ENCODE measurements at places on chromosomes 7 and 10. TPM values are rescaled to one million over a fixed set of nuclear protein-coding genes. Genes with fewer than 3 reads are reported as not detected.

The SPRN gene
- under 0.01 TPM for total RNA-seq

The POU6F2 gene
- total RNA-seq: not detected

The ZNF503 gene
- total RNA-seq: 1.2 TPM

The ZNF518A gene
- 18.4 TPM for total RNA-seq

The HOXA6 gene
- 8.6 TPM for total RNA-seq

The PDGFA gene
- 100 TPM for total RNA-seq

The EXOSC1 gene
- total RNA-seq: 35.7 TPM

The RAB19 gene
- not detected for total RNA-seq

The CPA1 gene
- total RNA-seq: not detected

The TLX1 gene
- not detected for total RNA-seq

The MCMBP gene
- 76.4 TPM for total RNA-seq

The CRHR2 gene
- total RNA-seq: not detected

The CFAP46 gene
- 0.85 TPM for total RNA-seq

The PRLHR gene
- total RNA-seq: not detected

The UTF1 gene
- total RNA-seq: not detected

The WASHC2C gene
- total RNA-seq: 31.3 TPM

The ZSWIM8 gene
- 71.8 TPM for total RNA-seq

The FBXL13 gene
- 0.85 TPM for total RNA-seq

The ANXA8L1 gene
- not detected for total RNA-seq

The BMPER gene
- total RNA-seq: 0.70 TPM

The NEURL1 gene
- not detected for total RNA-seq

The NUDT13 gene
- 2.1 TPM for total RNA-seq

The FZD8 gene
- 25.6 TPM for total RNA-seq

The KNDC1 gene
- total RNA-seq: not detected

The DENND2A gene
- 1.0 TPM for total RNA-seq

The UCN3 gene
- total RNA-seq: not detected
